ENCODE measurements at places on chromosomes 2 and 18.

DNA sequence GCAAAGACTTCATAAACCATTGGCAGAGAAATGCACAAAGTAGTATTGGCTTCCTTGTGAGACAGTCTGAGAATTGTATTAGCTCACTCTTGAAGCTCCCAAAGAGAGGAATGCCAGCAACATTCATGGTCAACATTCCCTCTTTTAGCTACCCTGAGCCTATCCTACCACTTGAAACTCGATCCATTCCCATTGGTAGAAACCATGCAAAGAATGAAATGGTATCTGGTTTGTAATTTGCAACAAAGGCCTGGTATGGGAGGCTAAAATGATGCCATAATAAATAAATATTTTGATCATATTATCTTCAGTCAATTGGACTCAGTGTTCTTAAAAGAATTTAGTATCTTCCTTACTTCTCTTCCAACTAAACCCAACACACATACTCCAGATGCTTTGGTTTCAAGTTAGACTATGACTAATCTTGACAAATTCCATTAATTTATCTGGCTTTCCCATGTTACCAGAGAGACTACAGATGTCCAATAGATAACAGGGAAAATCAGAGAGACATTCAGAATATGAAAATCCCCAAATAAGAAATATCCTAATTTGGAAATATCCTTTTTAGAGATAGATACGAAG is 102.9 kb downstream of the DHRS9 start:
- DNase-seq: no peak

DNA sequence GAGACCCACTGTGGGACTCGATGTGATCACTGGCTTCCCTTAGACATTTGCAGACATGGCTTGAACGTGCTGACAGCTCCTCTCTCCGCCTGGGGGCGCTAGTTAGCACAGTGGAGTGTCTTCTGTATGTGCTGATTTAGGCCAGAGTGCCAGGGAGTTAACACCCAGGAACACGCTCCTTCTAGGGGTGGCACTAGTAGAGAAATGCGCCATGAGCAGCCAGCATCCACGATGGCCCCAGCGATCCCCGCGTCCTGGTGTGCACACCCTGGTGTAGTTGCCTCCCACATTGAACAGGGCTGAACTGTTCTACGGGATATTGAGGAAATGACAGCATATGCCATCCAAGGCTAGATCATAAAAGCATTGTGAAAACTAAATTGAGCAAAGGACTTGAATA is 11.4 kb upstream of the NMUR1 start:
- no peak for DNase-seq

DNA sequence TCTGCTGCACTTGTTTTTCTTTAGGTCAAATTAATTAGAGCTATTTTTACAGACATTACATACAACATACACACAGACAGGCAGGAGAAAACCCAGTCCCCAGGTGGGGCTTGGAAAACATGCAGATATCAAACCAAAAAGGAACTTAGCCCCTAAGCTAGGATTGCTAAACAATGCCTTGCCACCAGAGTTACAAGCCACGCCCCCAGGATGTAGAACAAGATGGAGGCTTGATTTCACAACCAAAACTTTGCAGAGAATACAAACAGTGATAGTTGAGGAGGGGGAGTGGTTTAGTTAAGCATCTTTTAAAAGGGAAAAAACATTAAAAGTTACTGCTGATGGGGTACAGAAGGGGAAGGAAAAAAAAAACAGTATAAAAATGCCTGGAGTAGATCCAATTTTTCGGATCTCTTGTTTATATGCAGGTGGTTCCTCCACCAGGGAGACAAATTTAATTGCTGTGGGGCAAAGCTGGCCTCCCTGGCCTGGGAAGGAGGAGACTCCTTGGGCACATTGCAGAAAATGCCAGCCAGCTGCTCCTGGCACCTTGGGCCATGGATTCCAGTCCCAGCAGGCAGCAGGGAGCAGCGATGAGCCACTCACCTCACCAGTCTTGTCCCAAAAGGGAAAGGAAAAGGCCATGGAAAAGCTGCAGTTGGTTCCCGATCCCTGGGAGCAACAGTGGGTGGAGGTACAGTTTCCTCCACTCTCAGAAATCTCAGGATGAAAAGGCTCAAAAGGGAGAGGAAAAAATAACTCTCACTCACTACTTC is 348.4 kb upstream of the REG3G start:
- no peak for DNase-seq

DNA sequence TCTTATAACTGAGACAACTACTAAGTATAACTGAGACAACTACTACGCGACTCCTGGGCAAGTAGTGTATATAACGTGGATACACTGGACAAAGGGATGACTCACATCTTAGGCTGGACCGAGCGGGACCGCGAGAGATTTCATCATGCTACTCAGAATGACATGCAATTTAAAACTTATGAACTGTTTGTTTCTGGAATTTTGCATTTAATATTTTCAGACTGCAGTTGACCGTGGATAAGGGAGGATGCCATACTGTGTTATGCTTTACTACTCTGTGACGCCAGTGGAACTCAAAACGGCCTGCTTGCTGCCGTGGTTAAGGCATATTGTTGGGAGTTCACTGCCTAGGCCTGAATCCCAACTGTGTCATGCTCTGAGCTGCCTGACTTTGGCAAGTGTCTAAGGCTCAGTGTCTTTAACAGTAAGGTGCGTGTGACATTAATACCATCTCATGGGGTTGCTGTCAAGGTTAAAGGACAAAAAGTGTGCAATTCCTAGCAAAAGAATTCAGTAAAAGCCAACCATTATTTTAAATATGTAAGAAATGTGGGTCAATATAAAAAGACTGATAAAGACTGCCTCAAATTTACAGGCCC is 64.6 kb downstream of the BMP10 start:
- no peak for DNase-seq

GRCh38 chr2:68438455-68439303 is 28.4 kb downstream of the FBXO48 start:
- DNase-seq: no peak

GRCh38 chr18:9808295-9809241 is 77.2 kb upstream of the TXNDC2 start:
- no peak for DNase-seq

DNA sequence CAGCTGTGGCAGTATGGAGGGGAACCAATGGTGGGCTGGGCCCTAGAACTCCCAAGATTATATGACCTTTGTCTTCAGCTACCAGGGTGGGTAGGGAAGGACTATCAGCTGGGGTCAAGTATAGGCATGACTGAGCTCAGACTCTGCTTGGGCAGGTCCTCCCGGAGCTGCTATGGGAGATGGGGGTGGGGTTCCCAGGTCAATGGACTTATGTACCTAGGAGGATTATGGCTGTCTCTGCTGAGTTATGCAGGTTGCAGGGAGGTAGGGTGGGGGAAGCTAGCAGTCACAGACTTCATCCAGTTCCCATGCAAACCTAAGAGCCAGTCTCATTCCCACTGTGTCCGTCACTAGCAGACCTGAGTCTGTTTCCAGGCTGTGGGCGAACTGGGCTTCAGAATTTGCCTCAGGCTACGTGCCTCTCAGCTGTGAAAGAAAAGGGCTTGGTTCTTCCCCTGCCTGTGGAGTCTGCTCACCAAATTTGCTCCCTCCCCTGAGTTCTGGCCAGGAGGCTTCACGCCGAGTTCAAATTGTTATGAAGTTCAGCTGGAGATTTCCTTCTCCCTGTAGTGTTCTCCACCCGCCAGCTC is 985.8 kb upstream of the NRXN1 start:
- DNase-seq: no peak

GRCh38 chr18:32450026-32450691 is 20.5 kb downstream of the GAREM1 start:
- no peak for DNase-seq

GRCh38 chr2:118923371-118923770 is 18.6 kb upstream of the MARCO start:
- DNase-seq: no peak

DNA sequence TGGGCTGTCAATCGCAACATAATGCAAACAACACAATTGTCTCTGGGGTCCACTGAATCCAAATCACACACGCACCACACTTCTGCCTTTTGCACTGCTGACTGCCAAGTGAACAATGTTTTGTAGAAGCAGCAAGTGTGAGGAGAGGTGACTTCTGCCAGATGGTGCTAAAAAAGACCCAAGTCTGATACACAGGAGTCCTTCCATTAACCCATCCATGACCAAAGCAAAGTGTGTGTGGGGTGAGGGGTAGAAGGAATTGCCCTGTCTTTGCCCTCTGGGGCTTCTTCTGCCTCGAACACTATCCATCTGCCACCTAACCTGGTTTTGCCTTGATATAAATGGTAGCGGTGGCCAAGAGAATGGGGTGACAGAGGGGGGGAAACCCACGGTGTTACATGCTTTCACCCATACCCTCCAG is 50.0 kb downstream of the C2orf42 start:
- DNase-seq: no peak

DNA sequence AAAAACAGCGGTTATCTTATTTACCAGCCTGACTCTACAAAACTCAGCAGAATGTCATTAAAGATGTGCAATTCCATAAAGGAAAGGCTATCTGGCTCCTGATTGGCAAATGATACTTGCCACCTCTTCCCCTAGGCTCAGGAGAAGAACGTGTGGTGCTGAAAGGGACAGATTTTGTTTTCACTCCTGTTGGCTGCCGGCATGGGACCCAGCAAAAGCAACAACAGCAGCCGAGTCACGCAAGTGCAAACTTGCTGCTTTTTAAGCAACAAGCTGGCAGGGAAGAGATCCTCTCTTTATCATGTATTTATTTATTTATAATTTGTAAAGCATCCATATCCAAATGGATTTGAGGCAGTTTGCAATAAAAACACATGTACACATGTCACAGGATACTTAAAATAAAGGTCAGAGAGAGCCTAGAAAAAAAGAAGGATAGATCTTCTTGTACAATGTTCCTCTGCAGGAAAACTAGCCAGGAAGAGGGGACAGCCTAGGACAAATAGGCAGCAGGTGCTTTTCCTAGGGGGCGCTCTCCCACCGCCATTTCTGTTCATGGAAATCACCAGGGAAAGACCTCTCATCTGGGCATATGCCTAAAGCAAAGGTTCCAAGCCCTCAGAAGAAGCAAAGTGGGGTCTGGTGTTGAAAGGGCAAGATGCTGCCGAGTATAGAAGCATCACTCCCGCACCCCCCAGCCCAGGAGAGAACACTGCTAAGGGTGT is 799.3 kb downstream of the BCL11A start:
- DNase-seq: no peak

DNA sequence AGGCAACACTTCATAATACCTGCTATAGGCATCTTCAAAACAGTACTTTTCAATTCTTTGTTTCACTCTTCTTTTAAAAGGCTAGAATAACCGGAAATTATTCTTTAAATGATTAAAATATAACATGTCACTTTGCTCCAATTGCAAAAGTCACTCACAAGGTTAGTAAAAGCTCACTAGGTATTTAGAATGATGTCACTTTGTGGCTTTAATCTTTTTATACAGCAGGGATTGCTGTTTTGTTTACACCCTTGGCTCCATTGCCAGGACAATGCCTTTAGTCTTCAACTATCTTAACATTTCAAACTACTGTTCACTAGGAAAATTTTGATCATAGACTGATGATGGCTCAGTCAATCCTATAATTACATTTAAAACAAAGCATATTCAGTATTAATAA is 157.1 kb downstream of the BAZ2B start:
- no peak for DNase-seq
